ENCODE measurements at places on chromosomes 11 and 22. TPM values are rescaled to one million over a fixed set of nuclear protein-coding genes. Genes with fewer than 3 reads are reported as not detected.

Gene PRR33
- total RNA-seq = not detected

Gene MUC2
- total RNA-seq = not detected

DNA sequence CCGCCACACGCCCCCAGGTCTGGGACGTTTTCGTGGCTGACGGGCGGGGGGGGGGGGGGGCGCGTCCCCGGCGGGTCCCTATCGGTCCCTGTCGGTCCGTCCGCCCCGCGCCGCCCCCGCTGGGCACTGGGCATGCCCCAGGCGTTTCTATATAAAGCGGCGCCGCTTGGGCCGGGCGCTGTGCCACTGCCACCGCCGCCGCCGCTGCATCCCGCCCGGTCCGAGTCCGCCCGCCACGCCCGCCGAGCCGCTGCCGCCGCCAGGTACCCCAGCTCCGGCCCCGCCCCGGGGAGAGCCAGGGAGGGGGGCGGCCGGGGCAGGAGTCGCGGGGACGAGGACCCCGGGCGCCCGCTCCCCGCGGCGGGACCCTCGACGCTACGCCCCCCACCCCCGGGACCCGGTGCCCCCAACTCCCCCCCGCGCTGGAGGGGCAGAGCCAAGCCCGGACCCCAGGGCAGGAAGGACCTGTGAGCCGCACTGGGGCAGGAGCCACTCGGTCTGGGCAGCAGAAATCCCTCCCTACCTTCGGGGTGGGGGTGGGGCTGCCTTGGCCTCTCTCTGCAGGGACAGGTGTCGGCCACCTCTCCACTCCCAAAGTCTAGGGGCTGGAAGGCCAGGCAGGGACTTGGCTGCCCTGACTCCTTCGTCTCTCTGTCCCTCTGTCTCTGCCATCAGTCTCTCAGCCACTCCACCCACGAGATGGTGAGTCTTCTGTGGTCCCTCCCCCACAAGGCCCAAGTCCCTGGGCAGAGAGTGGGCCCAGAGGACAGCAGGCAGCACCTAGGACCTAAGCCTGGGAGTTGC is at the start of gene CARNS1:
CARNS1 (plus strand) TSS at position 178 of the 804 bp plus-strand sequence; CDS start at position 700, 522 bp downstream.
- peak within 1 kb of the TSS; percentile 25 for H3K4me3 ChIP-seq
- DNase-seq = peak; percentile 90
- peaks cover 57% of the 10 kb centered on the region for H3K4me1 ChIP-seq
- H3K27me3 ChIP-seq = no peaks in the 10 kb centered on the region
- H3K36me3 ChIP-seq = no peaks in the 10 kb centered on the region
- peak within 1 kb of the TSS; percentile 71 for H3K27ac ChIP-seq

Gene PATE2
- not detected for total RNA-seq

Gene P2RY2
- total RNA-seq = 15.0 TPM

Gene DRICH1
- 0.89 TPM for total RNA-seq

- no peak overlapping the region for H3K27ac ChIP-seq
- no peak overlapping the region for H3K4me3 ChIP-seq
- DNase-seq = peak; percentile 32
- H3K36me3 ChIP-seq = peaks cover 99% of the 10 kb centered on the region
- H3K4me1 ChIP-seq = no peaks in the 10 kb centered on the region
These were observed 37.5 kb upstream of the TEF start for GRCh38 chr22:41344189-41344788.

GRCh38 chr11:50182486-50182885 is 149.8 kb downstream of the OR4C45 start:
- DNase-seq = no peak
- H3K27ac ChIP-seq = no peak overlapping the region
- no peaks in the 10 kb centered on the region for H3K36me3 ChIP-seq
- no peak overlapping the region for H3K4me3 ChIP-seq

GRCh38 chr11:93236741-93237675 is 39.2 kb upstream of the SLC36A4 start:
- no peak for DNase-seq
- H3K4me3 ChIP-seq = no peak overlapping the region
- H3K27ac ChIP-seq = no peak overlapping the region
- no peaks in the 10 kb centered on the region for H3K36me3 ChIP-seq

Gene EHD1
- total RNA-seq = 167 TPM

DNA sequence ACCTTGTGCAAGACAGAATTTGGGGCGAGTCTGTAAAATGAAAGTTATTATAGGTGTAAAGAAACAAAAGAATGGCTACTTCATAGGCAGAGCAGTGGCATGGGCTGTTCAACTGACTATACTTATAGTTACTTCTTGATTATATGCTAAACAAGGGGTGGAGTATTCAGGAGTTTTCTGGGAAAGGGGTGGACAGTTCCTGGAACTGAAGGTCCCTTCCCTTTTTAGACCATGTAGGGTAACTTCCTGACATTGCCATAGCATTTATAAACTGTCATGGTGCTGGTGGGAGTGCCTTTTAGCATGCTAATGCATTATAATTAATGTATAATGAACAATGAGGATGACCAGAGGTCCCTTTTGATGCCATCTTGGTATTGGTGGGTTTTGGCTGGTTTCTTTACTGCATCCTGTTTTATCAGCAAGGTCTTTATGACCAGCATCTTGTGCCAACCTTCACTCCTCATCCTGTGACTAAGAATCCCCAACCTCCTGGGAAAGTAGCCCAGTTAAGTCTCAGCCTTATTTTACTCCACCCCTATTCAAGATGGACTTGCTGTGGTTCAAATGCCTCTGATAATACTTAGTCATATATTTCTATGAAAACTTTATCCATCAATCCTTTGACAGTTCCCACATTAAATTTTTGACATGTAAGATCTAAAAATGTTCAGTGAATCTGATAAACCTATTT is 118.6 kb downstream of the ARHGAP42 start:
- DNase-seq = no peak
- no peak overlapping the region for H3K27ac ChIP-seq

Gene ANKRD49
- 11.8 TPM for total RNA-seq

DNA sequence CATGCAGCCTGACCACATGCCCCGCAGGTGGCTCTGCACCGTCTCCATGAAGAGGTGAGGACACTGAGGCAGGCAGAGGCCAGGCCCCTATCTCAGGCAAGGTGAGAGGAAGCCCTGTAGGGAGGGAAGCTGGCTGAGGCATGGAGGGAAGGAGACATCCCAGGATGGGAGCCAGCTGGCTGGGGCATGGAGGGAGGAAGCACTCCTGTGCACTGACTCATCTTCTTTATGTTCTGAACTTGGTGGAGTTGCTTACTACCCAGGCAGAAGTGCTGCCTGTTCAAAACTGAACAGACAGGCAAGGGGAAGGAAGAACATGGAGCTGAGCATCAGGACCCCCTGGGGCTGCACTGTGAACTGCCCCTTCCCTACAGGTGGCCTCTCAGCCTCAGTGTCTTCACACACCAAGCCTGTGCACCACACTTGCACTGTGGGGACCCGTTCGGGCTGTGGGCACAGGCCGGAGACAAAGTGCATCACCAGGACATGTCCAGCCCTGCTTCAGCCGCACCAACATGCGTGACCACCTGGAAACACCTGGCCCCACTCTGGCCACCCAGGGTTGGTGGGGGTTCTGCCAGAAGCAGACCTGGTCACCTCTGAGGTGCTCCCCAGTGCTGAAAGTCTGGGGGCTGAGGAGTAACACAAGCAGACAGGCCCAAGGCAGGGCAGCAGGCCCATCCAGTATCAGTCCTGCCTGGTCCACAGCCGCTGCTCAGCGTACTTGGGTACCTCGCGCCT is 55.5 kb downstream of the DGCR2 start:
- no peak for DNase-seq
- no peaks in the 10 kb centered on the region for H3K4me1 ChIP-seq
- H3K27me3 ChIP-seq = no peaks in the 10 kb centered on the region
- peaks cover 96% of the 10 kb centered on the region for H3K36me3 ChIP-seq

DNA sequence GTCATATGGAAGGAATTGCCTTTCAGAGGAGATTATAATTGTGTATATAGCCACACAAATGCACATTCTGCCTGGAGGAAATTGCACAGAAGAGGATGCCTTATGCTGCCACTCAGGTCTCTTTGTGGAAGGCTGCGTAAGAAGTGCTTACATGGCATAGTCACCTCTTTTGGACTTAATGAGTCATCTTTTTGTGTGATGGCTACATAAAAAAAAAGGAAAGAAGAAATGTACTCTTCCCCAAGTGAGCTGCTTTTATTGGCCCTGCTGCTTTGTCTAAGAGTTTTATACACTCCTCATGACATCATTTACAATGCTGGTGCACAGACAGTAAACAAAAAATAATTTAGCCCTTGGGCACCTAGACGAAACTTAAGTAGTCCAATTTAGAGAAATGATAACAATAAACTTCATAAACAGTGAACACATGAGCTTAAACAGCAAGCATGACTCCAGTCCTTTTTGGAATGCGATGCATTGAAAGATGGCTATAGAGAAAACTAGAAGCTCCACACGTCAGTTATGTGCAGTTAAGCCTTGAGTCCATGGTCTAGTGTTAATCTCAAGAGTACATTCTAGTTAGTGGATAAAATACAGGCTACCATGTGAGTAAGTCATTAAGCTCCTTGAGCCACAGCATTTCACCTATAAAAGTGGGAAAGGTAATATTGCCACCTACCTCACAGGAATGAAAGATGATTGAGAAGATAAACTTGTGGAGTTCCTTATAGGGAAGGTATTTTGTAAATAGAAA is 12.0 kb downstream of the CSTPP1 start:
- H3K27me3 ChIP-seq = no peaks in the 10 kb centered on the region
- DNase-seq = no peak
- no peak overlapping the region for H3K4me3 ChIP-seq
- H3K36me3 ChIP-seq = no peaks in the 10 kb centered on the region
- H3K27ac ChIP-seq = no peak overlapping the region
- peaks cover 11% of the 10 kb centered on the region for H3K4me1 ChIP-seq

DNA sequence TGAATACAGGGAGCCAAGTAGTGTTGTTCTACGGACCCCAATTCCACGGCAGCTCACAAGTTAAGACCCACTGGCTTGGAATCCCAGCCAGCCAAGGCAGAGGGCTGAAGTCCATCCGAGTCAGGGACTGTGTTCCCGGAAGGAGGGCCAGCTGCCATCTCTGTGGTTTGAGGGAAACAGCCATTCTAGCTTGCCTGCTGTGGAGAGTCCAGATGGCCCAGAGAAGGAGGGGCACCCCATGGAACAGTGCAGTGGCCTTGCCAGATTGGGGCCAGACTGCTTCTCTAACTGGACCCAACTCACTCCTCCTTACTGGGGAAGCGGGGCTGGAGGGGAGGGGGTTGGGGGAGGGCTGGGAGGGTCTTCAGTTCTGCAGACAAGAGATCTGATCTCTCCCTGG is 156.4 kb downstream of the FAM181B start:
- H3K27me3 ChIP-seq = no peaks in the 10 kb centered on the region
- H3K36me3 ChIP-seq = no peaks in the 10 kb centered on the region
- no peak for DNase-seq
- no peak overlapping the region for H3K27ac ChIP-seq

Gene IFITM10
- 10.7 TPM for total RNA-seq

GRCh38 chr11:47950396-47950795 is 30.0 kb upstream of the PTPRJ start:
- H3K4me3 ChIP-seq = no peak overlapping the region
- no peaks in the 10 kb centered on the region for H3K27me3 ChIP-seq
- no peak overlapping the region for H3K27ac ChIP-seq
- no peaks in the 10 kb centered on the region for H3K36me3 ChIP-seq

DNA sequence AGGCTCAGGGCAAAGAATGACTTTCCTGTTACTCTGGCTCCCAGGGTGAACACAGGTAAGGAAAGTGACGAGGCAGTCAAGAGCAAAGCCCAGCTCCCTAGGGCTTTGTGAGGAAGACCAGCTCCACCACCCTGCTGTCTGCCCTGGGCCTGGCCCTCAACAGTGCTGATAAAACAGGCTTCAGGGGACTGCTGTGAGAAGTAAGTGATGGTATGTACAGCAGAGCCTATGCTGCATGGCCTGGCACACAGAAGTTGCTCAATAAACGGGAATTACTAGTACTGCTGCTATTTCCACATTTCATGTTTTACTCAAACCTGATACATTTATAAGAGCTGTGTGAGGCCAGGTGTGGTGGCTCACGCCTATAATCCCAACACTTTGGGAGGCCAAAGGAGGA is 50.3 kb downstream of the MICAL3 start:
- no peak overlapping the region for H3K27ac ChIP-seq
- H3K27me3 ChIP-seq = no peaks in the 10 kb centered on the region
- no peak overlapping the region for H3K4me3 ChIP-seq
- peaks cover 9% of the 10 kb centered on the region for H3K4me1 ChIP-seq
- no peaks in the 10 kb centered on the region for H3K36me3 ChIP-seq
- DNase-seq = no peak

Data from upper lobe of left lung (tissue), 6 donors.